Mammary epithelial cell (primary cell): ENCODE measurements at places on chromosomes 5 and 9. TPM values are rescaled to one million over a fixed set of nuclear protein-coding genes. Genes with fewer than 3 reads are reported as not detected.
A peak's percentile ranks its signal among the peaks of the same experiment; 100 is the strongest.

DNA sequence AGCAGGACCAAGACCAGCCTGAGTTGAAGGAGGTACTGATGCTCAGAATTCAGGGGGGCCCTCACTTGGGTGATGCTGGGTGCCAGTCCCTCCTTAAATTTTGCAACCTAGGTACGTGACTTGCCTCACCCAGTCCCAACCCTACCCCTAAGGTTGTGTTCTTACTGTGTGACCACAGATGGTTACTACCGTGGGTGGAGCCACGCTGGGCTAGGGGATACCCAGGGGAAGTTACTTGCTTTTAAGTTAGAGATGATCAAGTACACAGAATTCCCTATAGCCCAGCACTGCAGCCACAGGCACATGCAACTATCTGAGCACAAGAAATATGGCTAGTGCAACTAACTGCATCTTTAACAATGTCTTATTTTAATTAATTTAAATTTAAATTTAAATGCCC, 32.9 kb downstream of the NXNL2 start:
- DNase-seq = no peak

DNA sequence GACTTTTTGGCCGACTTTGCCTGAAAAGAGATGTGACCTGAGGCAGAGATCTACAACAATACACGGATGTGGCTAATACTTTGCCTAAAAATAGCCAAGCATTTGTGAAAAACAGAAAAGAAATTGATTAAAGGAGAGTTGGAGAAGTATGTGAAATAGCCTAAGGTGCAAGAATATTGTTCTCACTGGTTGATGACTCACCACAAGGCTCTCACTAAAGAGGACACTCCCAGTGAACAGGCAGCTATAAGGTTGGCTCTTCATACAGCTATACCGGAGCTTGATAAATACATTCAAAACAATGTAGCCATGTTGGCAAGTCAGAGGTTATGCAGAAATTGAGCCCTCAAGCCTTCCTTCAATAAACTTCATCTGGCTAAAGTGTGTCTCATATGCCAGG, 317.2 kb upstream of the GRAMD2B start:
- DNase-seq = peak; percentile 89

DNA sequence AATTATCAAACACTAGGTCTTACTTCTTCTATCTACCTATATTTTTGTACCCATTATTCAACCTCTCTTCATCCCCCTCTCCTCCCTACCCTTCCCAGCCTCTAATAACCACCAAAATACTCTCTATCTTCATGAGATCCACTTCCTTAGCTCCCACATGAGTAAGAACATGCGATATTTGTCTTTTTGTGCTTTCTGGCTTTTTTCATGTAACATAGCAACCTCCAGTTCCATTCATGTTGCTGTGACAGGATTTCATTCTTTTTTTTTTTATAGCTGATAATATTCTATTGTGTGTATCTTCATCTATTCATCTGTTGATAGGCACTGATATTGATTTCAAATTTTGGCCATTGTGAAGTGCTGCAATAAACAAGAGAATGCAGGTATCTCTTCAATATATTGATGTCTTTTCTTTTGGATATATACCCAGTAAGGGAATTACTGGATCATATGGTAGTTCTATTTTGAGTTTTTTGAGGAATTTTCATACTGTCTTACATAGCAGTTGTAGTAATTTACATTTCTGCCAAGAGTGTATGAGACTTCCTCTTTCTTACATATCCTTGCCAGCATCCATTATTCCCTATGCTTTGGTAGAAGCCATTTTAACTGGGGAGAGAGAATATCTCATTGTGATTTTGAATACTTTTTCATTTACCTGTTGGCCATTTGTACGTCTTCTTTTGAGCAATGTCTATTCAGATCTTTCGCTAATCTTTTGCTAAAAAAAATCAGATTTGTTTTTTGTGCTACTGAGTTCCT, 156.8 kb downstream of the DCP2 start:
- DNase-seq = no peak

IFNA13 gene
- total RNA-seq = not detected

GALNT12 gene
- total RNA-seq = 0.80 and 1.5 TPM in 2 replicates

TAF11L5 gene
- total RNA-seq = not detected in 2 replicates
